ENCODE measurements at places on chromosomes 2 and 18.

DNA sequence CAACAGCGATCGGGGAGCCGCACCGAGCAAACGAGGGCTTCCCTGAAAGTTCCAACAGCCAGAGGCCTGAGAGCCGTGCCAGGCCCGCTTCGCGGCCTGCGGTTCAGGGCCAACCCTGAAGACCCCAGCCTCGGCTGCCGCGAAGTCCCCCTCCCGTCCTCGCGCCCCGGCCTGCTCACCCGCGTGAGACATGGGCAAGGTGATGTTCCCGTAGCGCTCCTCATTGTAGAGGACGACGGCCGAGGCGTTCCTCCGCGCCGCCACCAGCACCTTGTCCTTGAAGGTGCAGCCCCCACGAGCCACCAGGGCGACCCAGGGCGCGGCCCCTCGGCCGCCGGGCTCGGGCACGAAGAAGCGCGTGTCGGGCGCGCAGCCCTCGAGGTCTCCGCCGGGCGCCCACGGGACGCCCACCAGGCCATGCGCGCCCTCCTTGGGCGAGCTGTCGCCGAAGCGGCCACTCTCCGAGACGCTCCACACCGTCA lies 510 bp downstream of the RNF149 start:
- no peak for DNase-seq

DNA sequence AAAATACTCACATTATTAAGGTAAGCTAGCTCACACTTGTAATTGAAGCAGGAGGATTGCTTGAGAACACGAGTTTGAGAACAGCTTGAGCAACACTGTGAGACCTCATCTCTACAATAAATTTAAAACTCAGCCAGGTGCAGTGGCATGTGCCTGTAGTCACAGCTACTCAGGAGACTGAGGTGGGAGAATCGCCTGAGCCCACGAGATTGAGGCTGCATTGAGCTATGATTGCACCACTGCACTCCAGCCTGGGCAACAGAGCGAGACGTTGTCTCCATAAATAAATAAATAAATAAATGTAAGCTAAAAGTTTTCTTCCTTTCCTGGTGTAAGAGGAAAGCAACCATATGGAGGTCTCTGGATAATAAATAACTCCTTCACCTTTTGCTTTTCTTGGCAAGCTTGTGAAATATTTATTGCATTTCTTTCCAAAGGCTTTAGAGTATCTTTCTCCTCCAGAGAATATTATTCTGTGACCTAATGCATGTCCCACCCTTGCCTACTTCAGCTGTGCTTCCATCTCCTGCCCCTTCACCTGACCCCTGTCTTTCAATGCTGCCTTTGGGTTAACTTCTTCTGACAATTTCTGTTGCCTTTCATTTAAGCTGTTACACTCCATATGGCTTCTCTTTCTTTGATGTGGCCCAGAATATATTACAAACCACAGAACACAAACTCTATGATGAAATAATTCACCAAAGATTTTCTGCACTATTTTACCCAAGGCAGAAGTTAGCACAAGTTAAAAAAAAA lies 280.7 kb upstream of the RND3 start:
- DNase-seq = no peak

DNA sequence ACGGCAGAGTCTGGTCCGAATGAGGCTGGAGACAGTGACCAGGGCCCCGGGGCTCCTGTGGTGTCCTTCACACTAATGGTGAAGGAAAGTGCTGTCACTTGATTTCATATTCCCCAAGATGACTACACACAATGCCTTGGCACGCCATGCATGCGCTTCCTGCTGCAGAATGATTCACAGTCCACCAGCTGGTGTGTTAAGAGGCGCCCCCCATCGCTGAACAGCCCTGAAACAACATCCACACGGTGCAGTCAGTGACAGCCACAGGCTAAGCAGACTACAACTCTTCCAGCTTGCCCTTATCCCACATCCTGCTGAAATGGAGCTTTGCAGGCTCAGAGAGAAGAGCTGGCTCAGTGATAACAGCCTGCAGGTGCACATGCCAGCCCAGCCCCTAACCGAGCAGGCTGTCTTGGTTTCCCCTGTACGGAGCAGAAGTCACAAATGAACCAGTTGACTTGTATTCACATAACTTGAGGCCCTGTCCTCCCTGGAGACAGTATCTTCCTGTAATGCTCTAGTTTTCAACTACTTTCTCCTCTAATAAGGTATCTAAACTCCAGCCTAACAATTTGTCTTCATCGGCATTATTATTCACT lies 24.3 kb upstream of the CDH20 start:
- DNase-seq = no peak

DNA sequence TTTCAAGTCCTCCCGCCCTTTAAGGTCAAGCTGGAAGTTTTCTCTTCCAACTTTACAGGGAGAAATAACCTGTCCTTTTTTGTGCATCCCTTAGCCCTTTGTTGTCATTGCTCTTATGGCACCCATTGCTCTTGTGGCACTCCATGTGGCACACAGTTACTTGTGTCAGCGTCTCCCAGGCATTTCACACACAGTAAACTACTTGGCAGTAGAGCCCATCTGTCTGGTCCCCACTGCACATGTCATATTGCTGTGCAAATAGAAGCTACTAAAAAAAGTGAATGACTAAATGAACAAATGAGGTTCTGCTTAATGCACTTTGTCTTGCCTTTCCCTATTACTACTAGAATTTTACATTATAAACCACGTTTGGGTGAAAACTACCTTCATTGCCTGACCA lies 149.3 kb downstream of the EML6 start:
- DNase-seq = no peak

GRCh38 chr2:197804758-197805714 lies 643 bp downstream of the PLCL1 start:
- no peak for DNase-seq

DNA sequence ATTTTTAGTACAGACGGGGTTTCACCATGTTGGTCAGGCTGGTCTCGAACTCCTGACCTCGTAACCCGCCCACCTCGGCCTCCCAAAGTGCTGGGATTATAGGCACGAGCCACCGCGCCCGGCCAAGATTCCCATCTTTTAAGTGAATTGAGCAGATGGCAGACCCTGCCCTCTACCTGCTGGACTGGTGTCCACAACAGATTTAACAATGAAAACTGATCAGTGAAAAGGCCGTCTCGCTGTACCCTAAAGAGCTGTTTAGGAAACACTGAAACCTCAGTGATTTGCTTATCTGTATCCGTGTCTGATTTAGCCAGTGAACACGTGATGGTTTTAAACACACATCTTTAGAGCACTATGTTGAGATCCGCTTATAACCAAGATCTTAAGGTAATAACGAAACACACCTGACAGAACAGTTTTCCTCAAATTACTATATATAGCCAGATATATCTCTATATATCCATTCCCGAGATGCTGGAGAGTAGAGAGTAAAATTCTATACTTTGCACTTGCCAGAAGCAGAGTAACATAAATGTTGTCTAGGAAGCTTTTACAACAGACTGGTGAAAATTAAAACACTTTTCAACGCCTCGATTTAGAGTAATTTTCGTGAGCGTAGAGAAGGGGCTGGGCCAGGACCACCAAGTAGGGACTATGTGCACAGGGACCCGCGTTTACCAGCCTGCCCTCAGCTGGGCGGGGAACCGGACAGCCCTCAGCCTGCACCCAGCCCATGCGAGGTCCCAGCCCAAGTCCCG lies 594 bp downstream of the FAM161A start:
- DNase-seq = peak; percentile 73

GRCh38 chr2:10022445-10022844 lies 20.9 kb upstream of the KLF11 start:
- no peak for DNase-seq
